ENCODE measurements at places on chromosomes 7 and 10.

DNA sequence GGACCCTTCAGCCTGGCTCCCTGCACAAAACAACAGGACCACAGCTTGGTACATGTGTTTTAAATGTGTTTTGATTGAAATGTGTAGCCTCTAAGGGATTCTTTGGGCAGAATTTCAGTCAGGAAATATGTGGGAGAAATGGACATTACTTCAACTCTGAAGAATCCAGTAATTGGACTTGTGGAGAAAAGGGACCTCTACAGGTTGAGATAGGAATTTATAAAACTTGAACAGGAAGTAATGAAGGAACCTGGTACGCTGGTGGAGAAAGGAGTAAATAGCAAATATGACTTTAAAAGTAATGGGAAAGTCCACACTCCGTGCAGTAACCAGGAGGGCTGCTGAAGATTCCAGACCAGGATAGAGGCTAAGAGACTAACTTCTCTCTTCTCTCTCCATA, 220.5 kb downstream of the LHFPL3 start:
- no peak for DNase-seq

DNA sequence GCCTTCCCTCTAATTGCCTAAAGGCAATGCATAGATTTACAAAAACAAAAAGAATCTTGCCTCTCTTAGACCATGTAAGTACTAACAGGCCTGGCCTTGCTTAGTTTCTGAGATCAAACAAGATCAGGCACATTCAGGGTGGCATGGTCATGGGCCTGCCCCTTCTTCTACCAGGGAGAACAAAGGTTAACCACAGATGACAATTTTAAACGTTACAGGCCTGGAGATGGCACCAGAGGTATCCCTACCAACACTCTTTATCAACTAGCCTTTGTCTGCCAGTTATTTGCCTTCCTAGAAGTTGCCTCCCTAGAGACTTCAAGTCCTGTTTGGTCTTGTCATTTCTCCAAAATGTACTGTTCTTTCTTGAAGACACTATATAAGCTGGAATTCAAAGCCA, 252.6 kb downstream of the DOCK4 start:
- no peak for DNase-seq

GRCh38 chr7:101248276-101248675, 3.4 kb upstream of the FIS1 start:
- DNase-seq, result no peak

- DNase-seq, result no peak
These were observed 6.1 kb downstream of the MSMB start for GRCh38 chr10:46040004-46040403.

- DNase-seq, result no peak
These were observed 4.1 kb downstream of the FHIP2A start for GRCh38 chr10:114825513-114826253.

GRCh38 chr10:124296813-124297788, 121.6 kb downstream of the OAT start:
- no peak for DNase-seq

- DNase-seq, result no peak
These were observed 1.7 kb downstream of the CREB3L2 start for GRCh38 chr7:138000081-138000701.

- DNase-seq, result no peak
These were observed 29.5 kb upstream of the BMS1 start for GRCh38 chr10:42753126-42753506.

DNA sequence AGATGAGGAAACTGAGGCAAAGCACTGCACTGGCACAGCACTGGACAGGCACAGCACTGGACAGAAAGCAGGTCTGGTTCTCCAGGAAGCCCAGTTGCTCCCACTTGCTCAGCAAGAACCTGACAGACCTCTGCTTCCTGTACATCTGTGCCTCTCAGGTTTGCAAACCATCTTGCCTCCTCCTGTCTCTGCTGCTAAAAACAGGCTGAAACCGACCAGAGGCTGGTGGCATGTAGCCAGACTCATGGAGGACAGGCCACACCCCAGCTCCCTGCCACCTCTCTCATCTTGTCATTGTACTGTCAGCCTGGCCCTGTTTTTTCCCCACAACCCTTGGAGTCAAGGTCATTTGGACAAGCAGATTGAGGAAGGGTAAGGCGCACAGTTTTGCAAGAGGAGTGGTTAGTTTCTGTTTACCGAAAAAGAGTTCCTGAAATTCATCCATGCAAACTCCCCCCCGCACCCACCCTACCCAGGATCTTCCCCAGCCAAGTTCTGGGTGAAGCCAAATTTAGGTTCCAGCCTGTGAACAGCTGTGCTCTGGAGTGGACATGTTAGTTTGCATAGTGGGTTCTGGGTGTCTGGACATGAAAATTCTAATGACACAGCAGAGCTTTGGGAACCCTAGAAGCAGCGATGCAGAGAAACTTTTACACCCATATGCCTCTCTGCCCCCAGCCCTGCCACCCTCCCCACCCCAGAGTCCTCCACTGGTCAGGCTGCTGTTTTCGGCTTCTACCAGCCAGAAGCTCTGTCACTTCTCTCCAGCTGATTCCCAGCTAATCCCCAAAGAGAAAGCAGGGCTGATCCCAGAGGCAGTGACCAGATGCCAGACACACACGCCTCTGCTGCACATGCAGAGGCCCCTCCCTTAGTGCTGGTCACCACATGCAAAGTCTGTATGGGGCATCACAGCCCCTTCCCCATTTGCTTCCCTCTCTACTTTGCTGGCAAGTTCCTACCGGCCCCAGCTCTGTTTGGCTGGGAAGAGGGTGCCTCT, 8.5 kb upstream of the C10orf105 start:
- no peak for DNase-seq

Data from cortex of kidney (tissue), 1 donor.